Left ventricle myocardium superior (tissue), 1 donor: ENCODE measurements at places on chromosomes 4 and X.

DNA sequence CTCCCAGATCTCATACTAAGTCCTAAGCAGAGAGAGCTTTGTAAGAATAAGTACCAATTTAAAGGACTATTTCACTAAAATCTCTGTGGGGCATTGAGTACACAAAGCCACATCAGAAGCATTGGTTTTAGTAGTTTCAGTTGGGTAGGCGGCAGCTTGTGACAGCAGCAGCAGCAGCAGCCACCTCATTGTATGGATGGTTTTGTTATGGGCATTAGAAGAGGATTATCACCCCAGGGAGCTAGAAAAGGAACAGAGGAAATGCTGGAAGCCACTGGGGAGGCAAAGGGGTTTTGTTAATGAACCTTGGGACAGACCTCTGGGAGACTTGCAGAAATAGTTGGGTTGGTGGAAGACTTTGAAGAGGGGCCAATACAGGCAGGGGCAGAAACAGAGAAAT is 93.9 kb upstream of the FRMPD3 start:
- no peak for DNase-seq

DNA sequence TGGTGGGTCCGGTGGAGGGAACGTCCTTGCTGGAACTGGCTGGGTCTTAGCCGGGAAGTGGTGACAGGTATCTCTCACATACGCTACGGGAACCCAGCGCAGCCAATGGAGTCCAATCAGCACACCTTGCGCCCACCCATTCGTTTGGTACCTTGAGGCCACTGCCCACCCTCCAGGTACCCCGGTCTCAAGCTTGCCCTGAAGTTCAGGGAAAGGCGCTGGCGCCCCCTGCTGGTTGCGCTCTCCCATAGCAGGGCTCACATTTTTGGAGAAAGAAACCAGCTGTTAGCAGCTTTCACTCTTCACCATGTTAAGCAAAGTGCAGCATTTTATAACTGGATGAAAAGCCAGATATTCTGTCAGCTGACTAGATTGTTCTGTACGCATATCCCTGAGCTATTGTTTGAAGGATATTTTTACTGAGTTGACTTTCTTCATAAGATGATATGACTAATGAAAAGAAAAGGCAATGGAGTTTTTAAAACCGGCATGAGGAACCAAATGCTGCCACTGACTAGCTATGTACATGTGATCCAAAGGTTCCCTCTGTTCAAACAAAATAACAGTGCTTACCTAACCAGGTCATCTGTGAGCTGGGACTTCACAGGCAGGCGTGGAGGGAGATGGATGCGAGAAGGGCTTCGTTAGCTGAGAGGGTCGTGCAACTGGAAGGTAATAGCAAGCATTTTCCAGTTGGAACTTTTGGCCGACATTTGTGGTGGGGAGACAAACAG is 43.7 kb downstream of the OTOP1 start:
- no peak for DNase-seq

- no peak for DNase-seq
Observed at GRCh38 chr4:20354120-20354519, 102.4 kb downstream of the SLIT2 start.

GRCh38 chrX:19889582-19890342 is 2.4 kb upstream of the SH3KBP1 start:
- DNase-seq, result no peak

GRCh38 chrX:13345438-13345837 is 25.6 kb upstream of the ATXN3L start:
- no peak for DNase-seq

- DNase-seq, result no peak
Observed at GRCh38 chrX:17922303-17922702, 61.2 kb upstream of the RAI2 start.

DNA sequence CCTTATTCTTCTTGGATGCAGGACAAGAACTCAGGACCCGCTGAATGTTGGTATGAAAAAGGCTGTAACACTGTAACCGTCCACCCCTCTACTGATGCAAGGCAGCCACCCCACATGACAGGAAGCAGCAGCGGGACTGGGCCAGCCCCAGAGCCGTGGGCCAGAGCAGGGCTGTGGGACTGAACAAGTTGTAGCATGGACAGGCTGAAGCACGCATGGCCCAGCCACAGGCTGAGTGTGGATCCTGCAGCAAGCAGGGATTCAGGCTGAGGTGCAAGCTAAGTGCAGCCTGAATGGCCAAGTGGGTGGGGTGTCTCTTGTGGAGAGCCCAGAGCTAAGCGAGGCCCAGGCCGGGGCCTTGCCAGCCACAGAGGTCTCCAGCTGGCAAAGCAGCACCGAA is 632.2 kb downstream of the SPOCK3 start:
- DNase-seq, result no peak

- no peak for DNase-seq
Observed at GRCh38 chr4:158042591-158043030, 130.2 kb downstream of the GASK1B start.

DNA sequence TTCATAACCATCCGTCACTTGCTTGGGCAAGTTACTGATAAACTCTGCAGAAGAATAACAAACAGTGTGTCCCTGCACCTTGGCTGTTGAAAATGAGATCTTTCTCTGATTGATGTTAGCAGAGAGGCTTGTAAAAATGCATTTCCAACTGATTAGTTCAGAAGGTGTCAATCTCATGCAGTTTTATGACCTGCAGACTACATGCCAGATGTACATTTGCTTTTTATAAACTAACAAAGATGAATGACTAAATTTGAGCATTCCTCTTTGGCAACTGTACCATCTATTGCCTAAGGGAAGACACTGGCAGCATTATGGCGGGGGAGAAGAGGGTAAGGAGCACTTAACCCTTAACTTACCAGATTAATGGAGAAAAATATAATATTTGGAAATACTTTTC is 192.8 kb downstream of the DCTD start:
- no peak for DNase-seq

GRCh38 chrX:82695066-82695465 is 813.0 kb upstream of the POU3F4 start:
- no peak for DNase-seq

DNA sequence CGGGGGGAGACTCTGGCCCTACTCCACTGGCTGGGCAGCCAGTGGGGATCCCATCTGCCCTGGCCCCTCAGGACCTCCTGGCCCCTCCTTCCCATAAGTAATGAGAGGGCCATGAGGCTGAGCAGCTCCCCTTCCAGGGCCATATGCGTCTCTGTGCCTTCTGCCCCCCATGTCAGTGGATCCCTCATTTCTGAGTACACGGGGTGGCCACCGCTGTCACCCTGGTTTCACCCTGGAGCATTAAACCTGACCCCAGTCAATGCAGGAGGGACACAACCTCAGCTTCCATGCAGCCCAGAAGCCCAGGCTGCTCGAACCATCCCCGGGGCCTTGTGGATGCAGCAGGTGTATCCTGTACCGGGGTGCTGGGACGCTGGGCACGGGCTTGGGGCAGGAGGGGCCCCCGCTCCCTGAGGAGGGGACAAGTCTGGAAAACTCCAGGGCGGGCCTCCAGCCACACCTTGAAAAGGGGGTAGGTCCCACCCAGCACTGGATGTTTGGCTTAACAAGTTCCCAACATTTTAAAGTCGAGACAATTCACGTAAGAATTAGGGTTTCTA is 24.2 kb downstream of the ATP5ME start:
- peak; percentile 25 for DNase-seq
